ENCODE measurements at places on chromosomes 16 and 17.
A peak's percentile ranks its signal among the peaks of the same experiment; 100 is the strongest.

DNA sequence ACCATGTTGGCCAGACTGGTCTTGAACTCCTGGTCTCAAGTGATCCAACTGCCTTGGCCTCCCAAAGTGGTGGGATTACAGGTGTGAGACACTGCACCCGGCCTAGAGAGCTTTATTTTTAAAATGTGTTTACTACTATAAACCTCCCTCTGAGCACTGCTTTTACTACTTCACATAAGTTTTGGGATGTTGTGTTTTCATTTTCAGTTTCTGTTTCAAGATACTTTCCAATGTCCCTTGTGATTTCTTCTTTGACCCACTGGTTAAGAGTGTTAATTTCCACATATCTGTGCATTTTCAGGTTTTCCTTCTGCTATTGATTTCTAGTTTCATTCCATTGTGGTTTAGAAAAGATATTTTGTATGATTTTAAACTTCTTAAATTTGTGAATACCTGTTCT, 74.4 kb downstream of the NETO2 start:
- DNase-seq: no peak

- no peak for DNase-seq
Measured at GRCh38 chr17:62162898-62163297, 97.8 kb upstream of the MED13 start.

DNA sequence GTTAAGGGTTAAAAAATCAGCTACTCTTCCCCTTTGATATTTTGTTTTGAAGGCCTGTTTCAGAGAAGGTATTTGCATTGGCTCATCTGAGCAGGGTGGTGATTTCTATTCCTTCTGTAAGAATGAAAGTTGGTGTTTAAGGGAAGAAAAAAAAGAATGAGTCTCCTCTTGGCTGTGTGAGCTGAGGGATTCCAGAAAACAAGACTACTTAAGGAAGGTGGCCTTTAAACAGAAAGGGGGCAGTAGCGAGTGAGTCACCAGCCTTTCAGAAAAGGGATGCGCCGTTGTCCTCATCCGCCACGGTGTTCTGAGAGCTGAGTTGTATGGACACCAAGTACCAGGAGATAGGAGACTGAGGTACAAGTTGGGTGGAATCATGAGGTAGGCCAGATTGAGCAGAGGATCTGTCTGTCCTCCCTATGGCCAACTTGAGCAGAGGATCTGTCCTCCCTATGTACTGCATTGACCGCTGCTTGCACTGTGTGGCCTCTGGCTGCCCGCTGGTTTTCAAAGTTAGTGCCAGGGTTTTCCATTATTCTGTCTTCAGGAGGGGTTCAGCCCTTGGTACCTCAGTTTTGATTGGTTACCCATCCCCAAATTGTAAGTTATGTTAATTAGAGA, 8.2 kb downstream of the PRKCA start:
- DNase-seq: no peak

DNA sequence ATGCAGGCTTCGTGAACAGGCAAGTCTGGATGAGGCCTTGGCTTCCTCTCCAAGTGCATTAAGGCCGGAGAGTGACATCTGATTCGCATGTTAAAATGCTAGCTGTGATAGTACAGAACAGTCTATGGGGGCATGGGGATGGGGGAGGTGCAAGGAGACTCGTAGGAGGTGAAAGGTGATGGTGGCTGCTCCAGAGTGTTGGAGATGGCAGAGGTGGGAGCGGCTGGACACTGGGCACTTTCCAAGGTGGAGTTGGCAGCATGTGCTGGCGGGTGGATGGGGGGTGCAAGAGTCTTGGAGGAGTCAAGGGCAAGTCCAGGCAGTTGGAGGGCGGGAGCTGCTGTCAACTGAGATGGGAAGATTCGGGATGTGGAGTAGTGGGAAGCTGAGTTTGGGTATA, 350.9 kb upstream of the TNRC6C start:
- no peak for DNase-seq

DNA sequence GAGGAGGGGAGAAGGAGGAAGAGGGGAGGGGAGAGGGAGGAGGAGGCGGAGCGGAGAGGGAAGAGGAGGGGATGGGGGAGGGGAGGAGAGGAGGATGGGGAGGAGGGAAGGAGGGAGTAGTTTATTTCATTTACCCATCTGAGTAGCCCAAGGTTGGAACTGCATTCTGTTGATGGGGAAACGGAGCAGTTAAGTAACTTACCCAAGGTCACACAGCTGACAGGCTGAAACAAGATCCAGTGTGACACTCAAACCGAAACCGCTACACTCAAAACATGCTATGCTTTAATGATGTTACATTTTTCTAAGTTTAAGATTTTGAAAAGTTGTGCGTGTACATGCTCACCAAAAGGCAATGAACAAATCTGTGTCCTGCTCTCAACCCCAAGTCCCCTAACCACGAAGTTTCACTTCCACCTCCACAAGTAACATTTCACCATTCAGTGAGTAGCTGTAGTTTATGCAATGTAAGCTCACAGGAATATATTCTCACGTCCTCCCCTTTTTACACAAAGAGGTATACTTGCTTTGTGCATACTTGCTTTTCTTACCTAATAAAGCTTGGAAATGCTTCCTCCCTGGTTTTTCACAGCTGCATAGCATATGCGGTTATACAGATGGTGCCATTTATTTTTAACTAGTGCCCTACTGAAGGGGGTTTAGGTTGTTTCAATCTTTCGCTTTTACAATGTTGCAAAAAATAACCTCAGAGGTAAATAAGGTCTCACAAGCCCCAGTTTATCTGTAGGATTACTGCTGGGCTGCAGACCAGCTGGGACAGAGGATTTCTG, 275.3 kb downstream of the PARN start:
- DNase-seq: peak; percentile 86

DNA sequence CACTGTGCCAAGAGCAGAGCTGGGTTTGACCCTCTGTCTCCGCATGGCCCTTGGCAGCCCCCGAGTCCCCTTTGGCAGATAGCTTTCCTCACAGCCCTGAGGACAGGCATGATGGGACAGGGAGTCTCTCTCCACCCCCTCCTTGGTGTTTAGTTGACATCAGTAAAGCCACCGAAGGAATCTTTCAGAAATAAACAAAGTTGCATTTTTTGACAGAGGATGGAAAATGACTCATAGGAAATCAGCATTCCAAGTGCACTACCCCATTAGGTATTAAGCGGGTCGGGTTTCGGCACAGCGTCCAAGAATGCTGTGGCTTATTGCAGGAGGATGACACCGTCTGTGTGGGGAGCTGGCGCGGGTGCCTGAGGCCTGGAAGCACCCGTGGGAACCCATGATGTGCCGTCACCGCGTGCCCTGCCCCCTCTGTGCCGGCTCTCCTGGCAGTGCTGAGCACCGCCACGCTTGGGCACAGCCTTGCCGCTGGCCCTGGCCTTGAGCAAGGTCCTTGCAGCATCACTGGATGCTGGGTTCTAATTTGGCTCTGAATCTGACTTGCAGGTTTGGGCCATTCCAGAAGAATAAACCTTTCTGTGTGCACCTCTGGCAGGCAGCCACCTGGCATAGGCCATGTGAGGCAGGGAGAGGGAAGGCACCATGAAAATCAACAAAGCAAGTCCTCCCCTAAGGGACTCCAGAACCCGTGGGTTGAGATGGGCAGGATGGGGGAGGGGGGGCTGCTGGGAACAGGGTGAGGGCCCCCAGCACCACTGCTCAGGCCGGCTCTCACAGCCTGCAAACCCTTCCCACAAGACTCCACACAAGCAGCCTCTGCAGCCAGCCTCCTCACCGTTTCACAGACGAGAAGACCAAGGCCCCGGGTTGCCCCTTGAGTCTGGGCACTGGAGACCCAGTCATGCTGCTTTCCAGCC, 50.5 kb upstream of the ZNF469 start:
- DNase-seq: no peak
